ENCODE measurements at places on chromosomes 7 and 10.

DNA sequence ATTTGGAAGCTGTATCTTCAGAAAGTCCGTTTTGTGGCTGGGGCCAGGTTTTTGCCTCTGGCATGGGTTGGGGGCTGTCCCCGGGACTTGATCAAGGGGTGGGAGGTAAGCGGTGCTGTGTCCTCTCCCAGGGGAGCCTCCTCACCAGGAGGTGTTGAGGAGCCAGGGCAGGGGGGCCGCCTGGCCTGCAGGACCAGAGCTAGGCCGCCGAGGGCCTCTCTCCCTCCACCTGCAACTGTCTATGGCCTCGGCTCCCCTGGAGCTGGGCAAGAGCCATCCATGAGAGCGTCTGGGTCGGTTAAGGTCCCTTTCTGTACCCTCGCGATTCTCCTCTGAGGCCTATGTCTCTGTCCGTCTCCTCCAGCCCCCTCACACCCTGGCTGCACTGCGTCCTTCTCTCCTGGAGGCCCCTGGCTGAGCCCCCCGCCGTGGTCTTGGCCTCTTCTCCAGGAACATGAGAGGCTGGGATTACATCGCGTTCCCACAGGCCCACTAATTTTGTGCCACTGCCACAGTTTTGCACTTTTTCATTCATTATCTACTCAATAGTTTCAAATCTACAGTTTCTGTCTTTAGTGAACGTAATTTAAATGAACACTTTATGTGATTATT lies 20.6 kb downstream of the CALML5 start:
- DNase-seq: no peak

- no peak for DNase-seq
These were observed 47.1 kb upstream of the PDSS1 start for GRCh38 chr10:26650406-26650805.

- DNase-seq: no peak
These were observed 24.7 kb upstream of the SEMA3A start for GRCh38 chr7:84219310-84219709.

DNA sequence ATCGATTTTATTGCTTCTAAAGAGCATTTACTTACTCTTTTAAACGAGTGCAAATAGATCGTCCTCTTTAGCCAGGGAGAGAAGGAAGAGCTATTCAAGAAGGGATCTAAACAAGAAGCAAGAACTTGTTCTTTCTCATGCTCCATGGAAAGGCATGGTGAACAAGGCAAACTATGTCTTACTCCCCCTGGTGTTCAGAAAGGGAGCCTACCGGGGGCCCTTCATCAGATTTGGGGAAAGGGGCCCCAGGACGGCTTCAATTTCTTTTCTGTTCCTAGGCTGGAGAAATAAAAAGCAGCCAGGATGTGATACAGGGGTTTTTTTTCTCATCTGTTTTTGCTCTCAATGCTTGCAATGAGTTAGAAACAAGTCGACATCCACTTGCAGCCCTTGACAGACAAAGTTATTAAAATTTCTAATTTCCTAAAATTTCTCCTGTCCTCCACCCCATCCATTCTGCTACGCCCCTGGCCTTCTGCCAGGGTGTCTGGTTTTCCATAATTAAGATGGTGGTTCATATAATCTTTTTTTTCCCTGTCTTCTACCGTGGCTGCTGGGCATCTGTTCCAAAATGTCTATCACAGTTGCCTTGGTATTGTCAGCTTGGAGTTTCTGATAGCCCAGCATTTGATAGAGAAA lies 214.4 kb downstream of the CREB5 start:
- DNase-seq: peak; percentile 15

GRCh38 chr7:140876519-140877248 lies 48.0 kb downstream of the BRAF start:
- no peak for DNase-seq

GRCh38 chr7:28293527-28293835 lies 112.9 kb upstream of the JAZF1 start:
- no peak for DNase-seq

- no peak for DNase-seq
These were observed 105.5 kb upstream of the FAM204A start for GRCh38 chr10:118447478-118448270.

DNA sequence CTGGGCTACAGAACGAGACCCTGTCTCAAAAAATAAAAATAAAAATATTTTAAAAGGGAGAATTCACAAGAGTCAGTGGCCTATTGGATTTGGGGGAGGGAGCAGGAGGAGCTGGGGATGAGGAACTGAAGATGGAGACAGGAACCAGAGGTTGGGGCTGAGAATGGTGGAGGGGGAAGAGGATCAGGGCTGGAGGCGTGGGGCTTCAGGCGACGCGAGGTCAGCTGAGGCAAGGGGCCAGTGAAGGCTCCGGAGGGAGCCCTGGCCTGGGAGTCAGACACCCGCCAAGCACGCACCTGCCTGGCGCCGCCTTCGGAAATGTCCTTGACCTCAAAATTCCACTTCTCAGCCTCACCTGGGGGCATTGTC lies 671 bp upstream of the CLEC2L start:
- no peak for DNase-seq

GRCh38 chr10:80529604-80530003 lies 8.1 kb upstream of the SH2D4B start:
- DNase-seq: peak; percentile 40

DNA sequence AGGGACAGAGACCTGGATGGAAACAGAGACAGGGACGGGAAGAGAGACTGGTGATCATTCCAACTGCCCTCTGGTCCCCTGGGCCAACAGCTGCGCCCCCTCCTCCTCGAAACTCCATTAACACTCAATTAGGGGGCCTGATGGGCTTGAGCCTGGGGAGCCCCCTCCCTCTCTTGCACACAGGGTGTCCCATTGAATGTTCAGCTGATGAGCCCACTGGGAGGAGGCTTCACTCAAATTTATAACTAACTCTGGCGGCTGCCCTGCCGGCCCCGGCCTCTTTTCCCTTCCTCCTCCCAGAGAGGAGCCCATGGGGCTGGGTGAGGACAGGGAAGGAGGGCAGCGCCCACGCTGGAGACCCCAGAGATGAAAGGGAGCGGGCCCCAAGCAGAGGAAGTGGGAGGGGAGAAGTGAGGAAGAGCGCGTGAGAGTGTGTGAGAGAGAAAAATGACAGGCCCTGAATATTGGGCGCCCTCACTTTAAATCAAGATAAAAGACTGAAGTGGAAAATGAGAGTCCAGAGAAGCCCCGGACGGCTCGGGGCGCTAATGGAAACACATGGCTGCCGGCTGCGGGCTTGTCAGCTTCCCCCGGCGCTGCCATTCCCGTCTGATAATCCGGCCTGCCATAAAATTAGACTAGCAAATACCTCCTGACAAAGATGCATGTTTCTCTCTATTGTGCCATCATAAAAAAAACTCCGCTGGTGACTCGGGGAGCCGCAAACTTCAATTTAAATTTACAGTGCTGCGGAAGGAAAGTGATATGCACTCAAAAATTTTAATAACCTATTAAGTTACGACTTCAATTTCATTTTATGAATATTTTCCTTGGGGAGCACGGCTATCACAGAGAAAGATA lies 58.0 kb upstream of the PAX2 start:
- no peak for DNase-seq

GRCh38 chr10:125113691-125114371 lies 46.5 kb downstream of the CTBP2 start:
- no peak for DNase-seq

- peak; percentile 92 for DNase-seq
These were observed 977 bp upstream of the SFR1 start for GRCh38 chr10:104120903-104121484.

- no peak for DNase-seq
These were observed 43.9 kb downstream of the C10orf120 start for GRCh38 chr10:122655524-122656307.

DNA sequence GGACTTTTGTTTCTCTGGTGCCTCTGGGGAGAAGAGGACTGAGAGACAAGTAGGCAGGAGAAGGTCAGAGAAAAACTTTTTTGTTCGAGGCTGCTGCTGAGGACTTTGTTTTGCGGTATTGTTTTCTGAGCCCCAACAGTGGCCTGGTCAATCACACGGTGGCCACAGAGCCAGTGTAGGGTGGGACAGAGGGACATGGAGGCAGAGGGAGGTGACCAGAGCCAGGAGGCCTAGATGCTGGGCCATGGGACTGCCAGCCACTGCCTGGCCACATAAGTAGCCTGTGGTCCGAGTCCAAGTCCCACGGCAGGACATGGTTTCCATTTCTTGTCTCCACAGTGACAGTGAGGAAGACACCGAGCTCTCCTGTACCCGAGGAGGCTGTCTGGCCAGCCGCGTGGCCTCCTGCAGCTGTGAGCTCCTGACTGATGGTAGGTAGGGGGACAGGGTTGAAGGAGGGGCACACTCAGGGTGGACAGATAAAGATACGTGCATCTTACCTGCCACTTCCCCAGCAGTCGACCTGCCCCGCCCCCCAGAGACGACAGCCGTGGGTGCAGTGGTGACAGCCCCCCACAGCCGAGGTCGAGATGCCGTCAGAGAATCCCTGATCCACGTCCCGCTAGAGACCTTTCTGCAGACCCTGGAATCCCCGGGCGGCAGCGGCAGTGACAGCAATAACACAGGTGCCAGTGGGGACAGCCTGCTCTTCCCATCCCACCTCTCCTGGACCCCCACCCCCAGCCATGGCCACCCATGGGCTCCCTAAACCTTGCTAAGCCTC lies 27.5 kb downstream of the SH2B2 start:
- no peak for DNase-seq

DNA sequence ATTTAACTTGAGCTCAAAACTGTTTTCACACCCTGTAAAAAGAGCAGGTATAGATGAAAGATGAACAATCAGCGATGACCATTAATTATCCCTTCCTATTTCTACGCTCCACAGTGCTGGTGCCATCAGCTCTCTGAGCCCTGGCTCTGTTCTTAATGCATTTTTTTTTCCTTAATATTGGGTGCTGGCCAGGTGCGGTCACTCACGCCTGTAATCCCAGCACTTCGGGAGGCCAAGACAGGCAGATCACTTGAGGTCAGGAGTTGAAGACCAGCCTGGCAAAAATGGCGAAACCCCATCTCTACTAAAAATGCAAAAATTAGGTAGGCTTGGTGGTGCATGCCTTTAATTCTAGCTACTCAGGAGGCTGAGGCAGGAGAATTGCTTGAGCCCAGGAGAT lies 4.2 kb downstream of the STEAP4 start:
- DNase-seq: no peak

DNA sequence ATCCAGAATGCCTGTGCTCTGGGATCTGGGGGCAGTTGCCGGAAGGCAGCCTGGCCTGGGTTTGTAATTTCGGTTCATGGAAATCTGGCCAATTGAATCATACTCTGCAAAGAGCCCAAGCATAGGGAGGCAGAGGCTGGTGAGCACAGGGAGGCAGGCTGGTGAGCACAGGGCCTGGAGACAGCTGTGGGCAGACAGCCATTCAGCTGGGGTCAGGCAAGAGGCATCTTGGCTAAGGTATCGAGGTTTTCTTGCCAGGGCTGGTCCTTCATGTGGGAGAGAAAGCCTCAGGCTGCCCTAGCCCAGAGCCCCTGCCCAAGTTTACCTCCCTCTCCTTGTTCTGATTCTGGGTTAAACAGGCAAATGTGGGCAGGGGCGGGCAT lies 63.7 kb upstream of the BAIAP2L1 start:
- DNase-seq: no peak

DNA sequence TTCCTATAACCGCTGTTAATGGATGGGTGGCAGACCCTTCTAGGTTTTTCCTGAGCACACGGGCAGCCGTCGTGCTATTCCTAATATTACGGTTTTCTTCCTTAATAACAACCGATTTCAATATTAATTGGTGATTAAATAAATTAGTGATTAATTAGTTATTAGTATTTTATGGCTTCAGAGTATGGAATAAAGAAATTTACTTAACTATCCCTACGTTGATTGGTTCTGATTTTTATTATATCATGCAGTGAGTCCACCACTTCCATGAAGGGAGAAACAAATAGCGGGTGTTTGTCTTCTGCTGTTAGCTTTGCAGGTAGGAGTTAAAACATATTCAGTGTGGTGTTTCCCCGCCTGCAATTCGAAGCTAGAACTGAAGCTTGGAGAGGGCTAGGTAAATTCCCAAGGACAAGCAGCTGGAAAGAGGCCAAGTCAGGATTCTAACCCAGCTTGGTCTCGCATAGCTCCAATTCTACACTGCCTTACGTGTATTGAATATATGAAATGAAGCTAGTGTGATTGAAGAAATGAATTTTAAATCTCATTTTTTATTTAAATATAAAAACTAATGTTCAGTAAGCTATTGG lies 928 bp upstream of the CSTF2T start:
- DNase-seq: peak; percentile 8

GRCh38 chr7:132800522-132800921 lies 224.3 kb upstream of the PLXNA4 start:
- DNase-seq: no peak

DNA sequence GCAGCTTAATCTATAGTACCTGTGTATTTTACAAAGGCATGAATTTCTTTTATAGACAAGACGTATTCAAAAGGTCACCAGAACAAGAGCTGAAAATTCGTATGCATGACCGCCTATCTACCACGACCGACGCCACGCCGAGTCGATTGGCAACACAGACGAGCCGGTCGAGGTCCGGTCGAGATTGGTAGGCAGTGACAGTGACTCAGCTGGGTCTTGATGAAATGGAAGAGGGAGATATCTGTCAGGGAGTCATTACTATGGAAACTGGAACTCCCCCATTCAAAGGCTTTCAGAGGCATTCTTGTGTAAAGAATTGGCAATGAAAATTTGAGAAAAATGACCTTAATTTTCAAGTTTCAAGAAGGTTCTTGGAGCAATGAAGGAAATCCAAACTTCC lies 2.1 kb downstream of the ATP5MK start:
- no peak for DNase-seq

GRCh38 chr10:131657318-131657984 lies 243.4 kb upstream of the PPP2R2D start:
- no peak for DNase-seq

- no peak for DNase-seq
These were observed 24.0 kb downstream of the ZEB1 start for GRCh38 chr10:31343009-31343408.

GRCh38 chr10:60043561-60044241 lies 137.3 kb upstream of the CCDC6 start:
- DNase-seq: no peak

DNA sequence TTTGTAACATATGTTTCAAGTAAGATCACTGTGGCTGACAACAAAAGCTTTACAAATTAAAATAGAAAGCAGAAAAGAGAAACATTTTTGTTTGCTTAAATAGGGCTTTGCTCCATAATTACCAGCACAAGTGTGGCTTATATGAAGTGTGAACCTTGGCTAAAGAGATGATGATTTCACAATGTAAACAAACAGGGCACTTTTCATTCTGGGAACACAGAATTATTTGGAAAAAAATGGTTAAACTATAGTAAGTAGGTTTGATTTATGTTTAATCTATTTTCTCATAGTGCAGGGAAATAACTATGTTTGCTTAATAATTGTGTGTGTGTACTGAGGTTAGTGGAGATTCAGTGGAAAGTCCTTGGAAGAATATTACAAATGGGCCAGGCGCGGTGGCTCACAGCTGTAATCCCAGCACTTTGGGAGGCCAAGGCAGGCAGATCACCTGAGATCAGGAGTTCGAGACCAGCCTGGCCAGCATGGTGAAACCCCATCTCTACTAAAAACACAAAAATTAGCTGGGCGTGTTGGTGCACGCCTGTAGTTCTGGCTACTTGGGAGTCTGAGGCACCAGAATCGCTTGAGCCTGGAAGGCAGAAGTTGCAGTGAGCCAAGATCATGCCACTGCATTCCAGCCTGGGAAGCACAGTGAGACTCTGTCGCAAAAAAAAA lies 19.1 kb upstream of the OTUD1 start:
- DNase-seq: no peak
